CD14-positive monocyte (primary cell): ENCODE measurements at places on chromosomes 2 and 18.

GRCh38 chr2:132439703-132440398 lies 23.2 kb downstream of the GPR39 start:
- DNase-seq, result no peak

GRCh38 chr18:46868169-46868921 lies 49.0 kb downstream of the PIAS2 start:
- DNase-seq, result no peak

- DNase-seq, result no peak
Measured at GRCh38 chr18:46842583-46842982, 74.7 kb downstream of the PIAS2 start.

- DNase-seq, result no peak
Measured at GRCh38 chr2:203097735-203098134, 83.1 kb downstream of the NBEAL1 start.
